ENCODE measurements at places on chromosomes 13 and 19.
A peak's percentile ranks its signal among the peaks of the same experiment; 100 is the strongest.

DNA sequence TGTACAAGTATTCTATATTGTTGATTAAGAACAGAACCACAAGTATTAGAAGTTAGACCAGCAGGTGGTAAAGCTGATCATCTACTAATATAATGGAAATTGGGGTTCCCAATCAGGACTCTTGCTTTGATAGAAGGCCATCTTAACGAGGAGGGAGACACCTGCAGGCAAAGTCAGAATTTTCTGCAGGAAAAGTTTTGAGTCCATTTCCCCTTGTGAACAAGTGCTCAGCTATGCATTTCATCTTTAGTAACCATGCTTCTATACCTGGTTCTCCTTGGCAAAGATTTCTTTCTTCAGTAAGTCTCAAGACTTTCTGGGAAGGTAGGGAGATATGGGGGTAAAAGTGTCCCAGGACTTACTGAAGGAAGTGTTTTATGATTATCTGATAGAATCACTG lies 36.1 kb upstream of the USPL1 start:
- DNase-seq, result no peak

- DNase-seq, result peak; percentile 60
Measured at GRCh38 chr19:33795370-33796163, 1.1 kb upstream of the KCTD15 start.

DNA sequence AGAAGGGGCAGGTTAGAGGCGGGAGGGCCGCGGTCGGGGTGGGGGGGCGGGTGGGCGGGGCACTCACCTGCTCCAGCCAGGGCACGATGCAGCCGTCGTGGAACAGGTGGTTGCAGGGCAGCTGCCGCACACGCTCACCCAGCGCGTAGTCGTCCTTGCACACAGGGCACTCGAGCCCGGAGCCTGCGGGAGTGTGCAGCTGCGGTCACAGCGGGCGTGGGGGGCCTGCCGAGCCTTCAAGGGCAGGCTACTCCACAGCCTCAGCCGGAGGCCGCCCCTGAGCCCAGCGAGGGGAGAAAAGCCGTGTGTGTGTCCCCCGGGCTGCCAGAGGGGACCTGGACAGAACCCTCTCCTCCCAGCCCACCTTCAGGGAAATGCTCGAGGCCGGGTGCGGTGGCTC lies 8.6 kb downstream of the FGF22 start:
- no peak for DNase-seq

DNA sequence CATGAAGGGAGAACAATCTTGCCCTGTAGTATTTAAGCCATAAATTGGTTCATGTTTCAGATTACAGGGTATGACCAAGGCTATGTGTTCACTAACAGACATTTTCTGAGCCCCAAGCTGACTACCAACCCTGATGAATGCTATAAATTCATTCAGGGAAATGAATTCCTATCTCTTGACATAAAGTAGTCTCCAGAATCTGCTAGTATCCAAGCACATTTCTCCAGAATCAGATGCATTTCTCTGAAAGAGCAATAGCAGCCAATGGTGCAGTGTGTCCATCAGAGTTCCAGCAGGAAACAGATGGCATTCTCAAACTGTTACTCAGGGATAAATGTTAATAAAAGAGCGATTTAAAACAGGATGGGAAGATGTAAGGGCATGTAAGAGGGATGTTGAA lies 226.4 kb downstream of the COG6 start:
- no peak for DNase-seq

DNA sequence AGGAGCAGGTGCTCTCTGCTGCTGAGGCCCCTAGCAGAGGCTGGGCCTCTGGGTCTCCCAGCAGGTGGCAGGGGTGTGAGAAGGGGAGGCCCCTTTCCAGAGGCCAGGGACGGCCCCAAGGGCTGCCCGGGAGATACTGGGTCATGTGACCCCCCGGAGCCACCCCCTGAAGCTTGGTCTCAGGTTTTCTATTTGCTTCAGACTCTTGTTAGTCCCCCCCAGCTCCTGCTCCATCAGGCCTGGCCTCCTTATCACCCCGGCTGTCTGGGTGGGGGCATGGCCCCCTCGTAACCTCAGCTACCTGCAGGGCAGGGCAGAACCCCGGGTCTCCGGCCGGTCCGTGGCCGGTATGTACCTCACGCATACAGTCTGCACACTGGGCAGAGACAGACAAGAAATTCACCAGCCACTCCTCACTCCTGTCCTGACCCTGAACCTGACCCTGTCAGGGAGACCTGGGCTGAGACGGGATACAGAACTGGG lies 13.2 kb upstream of the TCF3 start:
- DNase-seq, result no peak

- no peak for DNase-seq
Measured at GRCh38 chr19:49533551-49534488, 6.0 kb downstream of the RCN3 start.

GRCh38 chr19:28023064-28023463 lies 1189.9 kb downstream of the UQCRFS1 start:
- DNase-seq, result peak; percentile 95

GRCh38 chr13:28622286-28622685 lies 36.6 kb upstream of the POMP start:
- no peak for DNase-seq

DNA sequence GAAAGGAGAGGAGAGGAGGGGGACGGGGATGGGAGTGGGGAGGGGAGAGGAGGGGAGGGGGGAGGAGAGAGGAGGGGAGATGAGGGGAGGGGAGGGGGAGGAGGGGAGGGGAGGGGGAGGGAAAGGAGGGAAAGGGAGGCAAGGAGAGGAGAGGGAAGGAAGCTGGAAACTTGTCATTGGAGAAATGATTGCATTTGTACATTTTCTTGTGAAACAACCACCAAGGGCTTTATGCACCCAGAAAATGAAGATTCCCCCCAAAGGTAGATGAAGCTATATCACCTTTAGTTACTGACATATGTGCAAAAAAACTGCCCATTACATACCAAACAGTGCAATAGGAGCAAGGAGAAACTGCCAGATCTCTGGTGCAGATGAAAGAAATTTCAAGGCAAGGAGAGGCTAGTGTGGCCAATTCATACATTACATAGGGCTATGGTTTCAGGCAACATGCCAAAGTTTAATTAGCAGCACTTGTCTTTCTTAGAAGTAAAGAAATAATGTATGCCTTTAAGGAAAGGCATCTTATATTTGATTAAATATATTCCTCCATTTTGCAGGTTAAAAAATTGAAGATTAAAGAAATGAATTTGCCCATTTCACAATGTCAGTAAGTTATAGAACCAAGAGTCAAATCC lies 49.5 kb upstream of the STK24 start:
- no peak for DNase-seq

- DNase-seq, result no peak
Measured at GRCh38 chr19:1026783-1027649, 608 bp downstream of the CNN2 start.

DNA sequence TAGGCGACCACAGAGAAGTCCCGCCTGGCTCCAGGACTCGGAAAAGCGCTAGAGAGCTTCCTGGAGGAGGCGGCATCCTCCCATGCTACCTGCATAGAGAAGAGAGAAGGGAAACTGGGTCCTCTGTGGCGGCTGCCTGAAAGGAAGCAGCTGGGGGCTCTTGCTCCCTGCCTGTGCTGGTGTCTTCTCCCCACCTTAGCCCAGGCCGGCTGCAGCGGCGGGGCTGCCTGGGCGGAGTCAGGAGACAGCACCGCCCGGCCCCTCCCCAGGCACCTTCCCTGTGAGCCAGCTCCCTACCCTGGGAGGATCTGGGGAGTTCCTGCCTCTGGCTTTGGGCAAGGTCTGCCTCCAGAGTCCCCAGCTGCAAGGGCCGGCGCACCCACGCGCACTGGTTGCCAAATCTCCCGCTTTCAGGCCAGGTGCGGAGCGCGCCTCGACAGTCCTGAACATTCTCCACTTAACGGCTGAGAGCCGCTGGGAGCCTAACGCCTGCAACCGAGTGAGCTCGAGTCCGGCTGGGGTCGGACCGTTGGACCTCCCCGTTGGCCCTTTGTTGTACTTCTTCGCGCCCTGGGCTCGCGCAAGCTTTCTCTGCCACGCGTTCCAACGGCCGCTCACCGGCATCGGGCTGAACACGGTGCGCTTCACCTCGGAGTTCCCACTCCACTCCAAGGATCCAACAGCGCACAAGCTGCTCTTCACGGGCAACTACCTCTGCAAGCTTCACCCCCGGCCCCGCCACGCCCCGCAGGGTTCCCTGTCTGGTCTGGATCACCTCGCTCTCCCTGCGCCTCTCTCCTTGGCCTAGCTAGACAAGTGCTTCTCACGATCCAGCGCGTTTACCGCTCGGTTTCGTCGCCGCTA lies 21.8 kb upstream of the ZNF30 start:
- no peak for DNase-seq

DNA sequence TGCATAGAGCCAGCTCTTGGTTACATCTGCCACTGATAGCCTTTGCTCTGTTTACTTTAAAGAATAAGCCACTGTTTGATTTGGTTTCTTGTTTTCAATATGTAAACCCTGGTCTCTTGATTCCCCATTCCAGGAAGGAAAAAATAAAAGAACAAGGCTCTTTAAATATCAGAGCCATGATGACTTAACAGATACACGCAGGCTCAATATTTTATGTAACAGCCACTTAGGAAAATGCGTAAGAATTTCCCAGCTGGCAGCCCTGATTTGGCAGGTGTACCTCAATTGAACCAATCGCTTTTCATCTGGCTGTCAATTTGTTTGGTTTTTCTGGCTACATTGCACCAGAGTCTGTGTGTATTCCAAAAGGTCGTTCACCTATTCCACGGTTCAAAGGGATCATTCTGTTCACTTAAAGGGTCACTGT lies 65.6 kb downstream of the IRS2 start:
- DNase-seq, result no peak

DNA sequence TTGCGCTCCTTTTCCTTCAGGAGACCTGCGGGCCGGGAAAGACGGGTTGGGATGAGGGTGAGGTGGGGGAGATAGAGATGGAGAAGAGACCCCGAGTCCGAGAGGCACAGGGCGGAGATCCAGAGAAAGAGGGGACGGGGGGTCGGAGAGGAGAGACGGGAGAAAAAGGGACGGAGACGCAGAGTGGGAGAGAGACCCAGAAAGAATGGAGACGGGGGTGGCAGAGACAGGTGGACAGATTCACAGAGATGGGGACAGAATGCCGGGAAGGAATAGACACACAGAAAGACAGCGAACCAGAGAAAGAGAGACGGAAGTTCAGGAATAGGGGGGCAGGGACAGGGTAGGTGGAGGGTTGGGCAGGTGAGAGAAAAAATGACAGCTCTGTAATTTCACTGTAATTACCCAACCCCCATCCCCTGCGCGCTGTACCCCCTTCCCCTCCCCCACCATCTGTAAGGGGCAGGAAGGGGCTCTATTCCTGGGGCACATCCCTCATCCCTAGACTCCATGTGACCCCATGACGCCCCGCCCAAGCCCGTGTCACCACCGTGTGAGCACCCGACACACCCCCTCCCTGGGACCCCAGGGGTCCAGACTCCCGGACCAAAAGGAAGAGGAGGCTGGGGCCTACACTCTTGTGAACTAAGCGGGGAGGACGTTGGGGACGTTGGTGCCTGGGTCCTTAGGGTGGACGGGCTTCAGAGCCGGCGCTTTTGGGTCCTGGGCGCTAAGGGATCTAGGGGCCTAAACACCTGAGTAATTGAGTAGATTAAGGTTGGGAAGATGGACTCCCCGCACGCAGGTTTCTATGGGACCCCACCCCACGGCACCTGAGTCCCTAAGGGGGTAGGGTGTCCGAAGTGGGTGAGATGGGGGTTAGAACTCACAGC lies 967 bp downstream of the DBP start:
- DNase-seq, result no peak
